ENCODE measurements at places on chromosomes 7 and 10.
A peak's percentile ranks its signal among the peaks of the same experiment; 100 is the strongest.

- DNase-seq: no peak
Observed at GRCh38 chr7:129103561-129104324, 40.8 kb upstream of the TSPAN33 start.

GRCh38 chr10:122374859-122375678 lies 561 bp downstream of the PLEKHA1 start:
- no peak for DNase-seq

DNA sequence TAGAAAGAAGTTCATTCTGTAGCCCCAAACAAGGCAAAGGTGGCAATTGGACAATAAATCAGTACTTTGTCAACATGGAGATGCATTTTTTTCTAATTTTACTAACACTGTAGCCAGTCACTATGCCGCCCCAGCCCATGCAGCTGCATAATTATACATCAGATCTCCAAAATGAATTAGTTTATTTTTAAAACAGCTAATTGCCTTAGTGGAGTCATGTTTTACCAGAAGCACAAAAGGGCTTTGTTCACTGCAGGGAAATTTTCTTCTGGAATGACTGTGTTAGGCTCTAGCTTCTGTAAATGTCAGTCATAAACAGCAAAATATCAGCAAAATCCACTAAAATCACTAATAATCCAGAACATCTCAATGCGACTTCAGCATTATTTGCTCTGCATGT lies 20.1 kb upstream of the HDAC9 start:
- DNase-seq: no peak

DNA sequence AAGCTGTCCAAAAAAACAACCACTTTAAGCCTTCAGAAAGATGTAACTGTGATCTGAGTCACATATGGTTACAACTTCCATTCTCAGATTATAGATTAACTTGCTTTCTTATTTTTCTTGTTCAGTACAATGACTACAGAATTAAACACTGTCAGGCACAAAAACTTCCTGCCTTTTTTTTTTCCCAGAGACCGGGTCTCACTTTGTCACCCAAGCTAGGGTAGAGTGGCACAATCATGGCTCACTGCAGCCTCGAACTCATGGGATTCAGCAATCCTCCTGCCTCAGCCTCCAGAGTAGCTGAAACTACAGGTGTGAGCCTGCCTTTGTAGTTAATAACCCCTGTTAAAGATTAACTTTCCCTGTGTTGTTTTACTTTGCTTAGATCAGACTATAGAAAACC lies 163.2 kb downstream of the AVL9 start:
- DNase-seq: no peak

GRCh38 chr10:101564490-101564991 lies 23.5 kb downstream of the POLL start:
- DNase-seq: no peak

DNA sequence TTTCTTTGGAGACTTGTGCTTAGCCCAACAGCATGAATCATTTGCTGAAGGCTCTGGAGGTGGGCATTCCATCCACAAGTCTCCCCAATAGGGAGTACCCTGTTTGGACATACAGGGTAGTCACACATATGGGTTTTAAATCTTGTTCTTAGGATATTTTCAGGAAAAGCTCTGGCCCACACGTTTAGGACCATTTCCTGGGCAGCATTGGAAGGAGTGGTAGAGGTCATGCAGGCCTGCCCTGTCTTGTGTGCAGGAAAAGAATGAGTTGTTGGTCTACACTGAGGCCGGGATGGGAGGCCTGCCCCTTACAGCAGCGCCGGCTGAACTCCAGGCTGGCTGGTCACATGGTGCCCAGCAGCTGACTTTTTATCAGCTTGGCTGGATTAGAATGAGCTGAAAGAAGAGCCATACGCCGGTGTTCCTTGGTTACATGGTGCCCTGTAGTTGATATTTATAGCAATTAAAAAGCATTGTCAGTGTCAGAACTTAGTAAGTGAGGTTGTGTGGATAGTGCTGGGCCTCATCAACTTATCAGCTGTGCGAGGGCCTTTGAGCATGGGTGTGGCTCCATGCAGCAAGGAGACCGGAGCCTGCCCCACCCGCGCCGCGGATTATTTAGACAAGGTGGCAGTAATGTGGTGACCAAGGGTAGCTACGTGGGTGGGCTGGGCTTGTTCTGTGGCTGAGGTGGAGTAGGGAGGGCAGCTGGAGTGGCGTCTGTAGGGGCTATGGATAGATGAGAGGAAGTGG lies 28.6 kb downstream of the OGDH start:
- DNase-seq: no peak

DNA sequence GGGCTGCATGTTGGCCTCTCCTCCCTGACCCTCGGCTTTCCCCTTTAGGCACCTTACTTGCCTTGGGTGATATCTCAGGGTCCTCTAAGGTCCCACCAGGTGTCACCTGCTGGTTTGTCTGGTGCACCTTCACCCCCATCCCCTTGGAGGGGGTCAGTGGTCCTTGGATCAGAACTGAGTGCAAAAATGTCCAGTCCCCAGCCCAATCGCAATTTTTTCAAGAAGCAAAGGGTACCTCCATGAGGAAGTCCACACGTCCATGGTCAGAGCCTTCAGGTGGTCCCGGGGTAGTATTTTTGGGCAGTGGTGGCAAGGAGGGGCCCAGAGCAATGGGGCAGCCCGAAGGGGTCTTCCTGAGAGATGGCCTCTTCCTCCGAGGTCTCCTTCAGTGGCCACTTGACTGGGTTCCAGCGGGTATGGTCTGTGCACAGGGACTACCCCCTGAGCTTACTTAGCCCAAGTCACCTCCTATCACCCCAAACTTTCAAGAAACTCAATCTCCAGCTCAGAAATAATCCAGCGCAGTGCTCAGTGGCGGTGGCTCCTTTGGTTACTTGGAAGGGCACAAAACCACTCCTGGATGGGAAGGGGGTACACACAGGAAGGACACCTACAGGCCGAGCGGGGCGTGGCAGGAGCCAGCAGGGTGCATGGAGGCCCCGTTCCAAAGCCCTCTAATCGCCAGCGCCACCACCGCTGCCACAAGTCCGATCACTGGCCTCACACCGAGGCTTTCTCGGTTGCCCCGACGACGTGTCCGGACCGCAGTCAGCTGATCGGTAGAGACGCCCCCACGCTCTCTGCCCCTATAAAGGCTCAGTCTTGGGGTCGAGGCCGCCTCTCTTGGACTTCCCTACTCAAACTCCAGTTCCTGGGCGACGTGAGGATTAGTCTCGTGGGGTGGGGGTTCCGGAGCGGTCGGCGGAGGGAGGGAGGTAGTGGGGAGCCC lies 4.5 kb downstream of the SAP25 start:
- no peak for DNase-seq

GRCh38 chr7:55185941-55186609 lies 167.3 kb downstream of the EGFR start:
- DNase-seq: peak; percentile 94

DNA sequence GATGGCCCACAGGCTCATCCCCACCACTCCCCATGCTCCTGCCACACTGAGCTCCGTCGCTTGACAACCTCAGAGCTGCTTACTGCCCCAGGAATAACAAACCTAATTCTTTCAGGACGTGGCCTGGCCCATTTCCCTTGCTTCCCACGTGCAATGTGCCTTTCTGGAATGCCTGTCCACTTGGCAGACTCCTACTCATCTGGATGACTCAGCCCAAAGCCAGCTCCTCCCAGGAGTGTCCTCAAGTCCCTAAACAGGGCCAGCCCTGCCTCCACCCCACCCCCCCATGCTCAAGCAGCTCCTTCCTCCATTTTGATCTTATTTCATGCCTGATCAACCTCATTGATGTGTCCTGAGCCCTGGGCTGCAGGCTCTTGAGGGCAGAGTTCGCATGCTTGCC lies 164.9 kb upstream of the RNF32 start:
- DNase-seq: no peak

DNA sequence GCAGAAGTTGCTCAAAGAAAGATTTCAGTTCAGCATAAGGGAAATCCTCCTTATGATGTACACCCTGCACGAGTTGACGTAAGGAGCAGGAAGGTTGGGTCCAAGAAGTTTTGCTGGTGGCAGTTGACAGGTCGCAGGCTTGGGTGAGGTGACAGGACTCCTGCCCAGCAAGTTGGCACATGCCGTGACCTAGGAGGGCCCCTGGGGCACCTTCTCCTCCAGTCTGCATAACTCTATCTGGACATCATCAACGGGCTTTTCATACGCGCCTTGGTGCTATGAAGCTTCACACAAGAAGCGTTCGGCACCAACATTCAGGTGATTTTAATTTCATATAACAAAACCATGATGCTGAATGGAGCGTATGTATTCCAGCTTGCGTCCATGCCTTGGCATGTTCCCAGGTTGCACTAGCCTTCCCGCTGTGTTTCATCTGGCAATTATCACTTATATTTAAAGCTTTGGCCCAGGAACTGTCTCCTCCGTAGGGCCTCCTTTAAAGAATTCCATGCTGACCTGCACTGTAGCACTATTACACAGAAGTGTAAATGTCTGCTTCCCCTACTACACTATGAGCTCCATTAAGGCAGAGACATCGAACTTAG lies 651.6 kb upstream of the FOXK1 start:
- no peak for DNase-seq

DNA sequence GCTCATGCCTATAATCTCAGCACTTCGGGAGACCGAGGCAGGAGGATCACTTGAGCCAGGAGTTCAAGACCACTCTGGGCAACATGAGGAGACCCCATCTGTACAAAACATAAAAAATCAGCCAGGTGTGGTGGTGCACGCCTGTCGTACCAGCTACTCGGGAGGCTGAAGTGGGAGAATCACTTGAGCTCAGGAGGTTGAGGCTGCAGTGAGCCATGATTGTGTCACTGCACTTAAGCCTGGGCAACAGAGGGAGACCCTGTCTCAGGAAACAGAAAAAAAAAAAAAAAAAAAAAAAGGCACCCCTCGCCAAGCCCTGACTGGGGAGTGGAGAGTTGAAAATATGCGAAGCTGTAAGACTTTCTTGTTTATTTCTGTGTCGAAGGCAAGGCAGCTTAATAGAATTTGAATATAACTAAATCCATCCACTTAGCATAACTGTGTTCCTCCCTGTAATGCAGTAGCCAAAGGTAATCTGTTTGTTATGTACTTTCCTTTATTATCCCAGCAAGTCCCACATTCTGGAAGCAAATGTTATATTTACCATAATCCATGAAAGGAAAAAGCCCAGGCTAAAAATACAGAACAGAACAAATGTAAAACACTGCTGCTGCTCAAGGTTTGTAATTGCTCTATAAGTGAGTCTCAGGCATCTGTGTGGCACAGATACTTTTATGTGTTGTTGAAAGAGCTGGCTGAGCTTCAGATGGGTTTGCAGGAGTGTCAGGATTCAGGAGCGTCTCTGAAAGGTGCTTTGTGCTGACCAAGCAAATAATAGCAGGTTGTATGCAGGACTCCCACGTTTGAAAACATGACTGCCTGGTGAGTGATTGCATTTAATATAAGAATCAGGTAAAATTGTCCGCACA lies 127.2 kb downstream of the CELF2 start:
- no peak for DNase-seq

DNA sequence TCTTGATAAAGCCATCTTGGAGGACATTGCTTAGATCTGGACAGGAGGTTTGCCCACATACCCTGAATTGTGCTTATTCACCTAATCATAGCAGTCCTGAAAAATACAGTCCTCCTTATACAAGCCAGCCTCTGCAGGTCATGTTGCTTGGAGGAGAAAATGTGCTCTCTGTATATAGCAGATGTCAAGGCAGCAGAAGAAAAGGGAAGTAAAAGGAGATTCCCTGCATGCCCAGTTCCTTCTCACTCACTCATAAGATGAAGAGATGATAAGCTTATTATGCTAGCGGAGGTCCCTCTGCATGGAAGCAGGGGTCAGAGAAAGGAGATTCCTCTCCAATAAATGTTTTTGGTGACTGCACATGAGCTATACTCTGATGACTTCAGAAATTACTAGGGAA lies 458.8 kb upstream of the ZMIZ1 start:
- DNase-seq: no peak

GRCh38 chr7:100469227-100470044 lies 5.4 kb upstream of the SPACDR start:
- DNase-seq: peak; percentile 66

DNA sequence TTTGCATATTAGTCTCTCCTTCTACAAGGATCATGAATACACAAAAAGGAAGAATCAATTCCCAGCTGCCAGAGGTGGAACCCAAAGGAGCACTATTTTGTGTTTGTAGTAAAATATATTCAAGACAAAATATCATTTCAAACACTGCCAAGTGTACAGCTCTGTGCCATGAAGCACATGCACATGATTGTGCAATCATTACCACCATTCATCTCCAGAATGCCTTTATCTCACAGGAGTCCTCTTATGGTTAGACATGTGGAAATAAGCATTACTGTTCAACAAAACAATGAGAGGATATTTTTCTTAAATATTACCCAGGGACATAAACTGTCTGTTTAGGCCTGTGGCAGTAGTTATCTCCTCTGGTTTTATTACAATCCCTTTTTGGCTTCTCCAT lies 151.4 kb upstream of the PPP1R3A start:
- DNase-seq: no peak

DNA sequence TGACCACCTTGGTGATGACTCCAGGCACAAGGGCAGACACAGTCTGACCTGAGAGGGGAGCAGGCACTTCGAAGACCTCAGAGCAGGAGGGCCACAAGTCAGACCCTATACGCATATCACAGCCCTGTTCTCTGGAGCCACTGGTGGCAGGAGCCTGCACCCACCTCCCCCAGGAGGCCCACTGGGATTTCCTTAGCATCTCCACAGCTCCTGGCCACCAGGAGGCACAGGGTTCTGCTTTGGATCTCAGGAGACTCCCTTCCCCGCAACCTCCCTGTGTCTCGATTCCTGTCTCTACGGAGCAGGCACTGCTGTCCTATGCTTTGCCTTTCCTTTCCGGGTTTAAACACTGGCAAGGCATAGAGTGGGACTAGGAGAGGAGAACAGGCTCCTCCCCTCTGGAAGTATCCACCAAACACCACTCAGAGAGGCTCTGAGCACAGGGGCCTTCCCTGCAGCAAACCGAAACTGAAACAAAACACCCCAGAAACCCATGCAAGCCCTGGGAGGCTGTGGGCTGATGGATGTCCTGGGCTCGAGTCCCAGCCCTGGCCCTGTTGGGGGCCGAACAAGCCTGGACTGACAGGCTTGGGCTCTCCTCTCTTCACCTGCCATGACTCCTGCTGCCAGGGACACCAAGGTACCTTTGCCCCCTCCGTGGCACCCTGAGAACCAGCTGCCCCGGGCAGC lies 166.3 kb downstream of the NEURL1 start:
- no peak for DNase-seq

GRCh38 chr7:30511973-30512662 lies 7.5 kb upstream of the GGCT start:
- no peak for DNase-seq

GRCh38 chr7:74604326-74605020 lies 53.0 kb upstream of the GTF2I start:
- DNase-seq: peak; percentile 45
